ENCODE measurements at places on chromosomes 3 and 15.

GRCh38 chr3:170740726-170741591, 129.0 kb downstream of the RPL22L1 start:
- DNase-seq = no peak

DNA sequence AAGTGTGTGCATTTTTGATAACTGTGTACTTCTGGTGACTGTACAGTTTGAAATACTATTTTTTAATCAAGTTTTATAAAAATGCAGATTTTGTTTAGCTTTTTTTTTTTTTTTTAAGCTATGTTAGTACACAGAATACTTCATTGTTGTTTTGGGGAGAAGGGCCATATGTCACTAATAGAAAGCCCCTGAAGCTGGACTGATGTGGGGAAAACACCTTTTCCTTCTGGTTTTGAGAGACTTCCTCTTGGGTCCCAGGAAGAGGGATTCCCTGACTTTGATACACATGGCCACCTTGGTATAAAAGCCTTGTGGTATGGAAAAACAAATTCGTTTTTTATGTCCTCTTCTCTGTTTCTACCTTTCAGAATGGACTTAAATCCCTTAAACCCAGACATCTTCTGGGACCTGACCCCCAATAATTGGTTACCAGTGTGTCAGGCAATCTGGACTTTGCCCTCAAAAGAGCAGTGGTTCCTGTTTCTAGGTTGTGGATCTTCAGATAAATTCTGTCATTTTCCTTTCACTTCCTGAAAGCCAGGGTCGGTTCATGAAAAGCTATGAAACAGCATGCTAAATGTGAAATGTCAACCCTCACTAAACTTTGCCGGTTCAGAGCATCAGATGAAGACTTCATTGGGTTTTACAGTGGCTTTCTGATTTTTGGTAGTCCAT, 31.1 kb upstream of the BLOC1S6 start:
- no peak for DNase-seq

DNA sequence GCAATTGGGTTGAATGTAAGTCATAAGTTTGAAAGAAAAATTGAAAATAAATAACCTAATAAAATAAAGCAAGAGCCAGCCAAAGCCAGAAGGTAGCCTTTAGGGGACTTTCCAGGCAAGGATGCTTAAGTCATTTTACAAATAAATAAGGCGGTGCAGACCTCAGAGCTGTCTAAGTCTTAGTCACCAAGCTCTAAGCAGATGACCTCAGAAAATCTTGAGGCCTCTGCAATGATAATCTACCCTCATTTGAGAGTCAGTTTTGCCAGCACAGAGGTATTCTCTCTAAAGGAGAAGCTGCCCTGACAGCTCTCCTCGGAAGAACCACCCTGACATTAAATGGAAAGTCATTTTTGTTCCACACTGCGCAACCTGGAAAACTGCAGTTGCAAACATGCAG, 113.9 kb downstream of the OXNAD1 start:
- peak; percentile 64 for DNase-seq

DNA sequence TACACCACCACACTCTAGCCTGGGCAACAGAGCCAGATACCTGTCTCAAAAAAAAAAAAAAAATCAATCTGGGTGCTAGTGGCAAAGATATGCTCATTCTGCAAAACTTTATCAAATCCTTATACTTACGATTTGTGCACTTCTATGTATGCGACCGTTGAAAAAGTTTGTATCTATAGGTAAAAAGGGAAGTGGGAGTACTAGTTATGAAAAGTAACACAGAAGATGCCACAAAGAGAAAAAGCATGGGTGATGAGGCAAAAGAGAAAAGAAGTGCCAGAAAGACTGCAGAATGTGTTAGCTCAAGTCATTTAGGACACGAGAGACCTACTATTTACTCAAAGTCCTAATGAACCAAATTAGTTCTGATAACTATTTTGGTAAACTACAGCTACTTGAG, 407.8 kb downstream of the SHQ1 start:
- DNase-seq = no peak

DNA sequence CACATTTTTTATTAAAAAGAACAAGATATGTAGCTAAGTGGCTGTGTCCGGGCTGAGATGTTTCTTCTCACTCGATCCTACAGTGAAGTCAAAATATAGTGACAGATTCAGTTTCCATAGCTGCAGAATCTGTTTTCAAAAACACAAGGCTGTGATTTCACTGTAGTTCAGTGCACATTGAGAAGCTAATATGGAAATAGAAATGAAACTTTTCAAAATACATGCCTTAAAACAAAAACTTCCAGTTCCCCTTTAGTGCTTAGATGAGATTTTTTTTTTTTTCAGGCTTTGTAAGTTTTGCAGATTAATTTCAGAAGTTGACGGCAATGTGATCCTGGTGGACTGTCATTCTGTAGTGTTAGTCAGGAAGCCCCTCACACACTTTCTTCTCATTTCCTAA, 23.8 kb upstream of the TRAK1 start:
- DNase-seq = peak; percentile 86

GRCh38 chr3:17894434-17895060, 152.1 kb upstream of the TBC1D5 start:
- no peak for DNase-seq

DNA sequence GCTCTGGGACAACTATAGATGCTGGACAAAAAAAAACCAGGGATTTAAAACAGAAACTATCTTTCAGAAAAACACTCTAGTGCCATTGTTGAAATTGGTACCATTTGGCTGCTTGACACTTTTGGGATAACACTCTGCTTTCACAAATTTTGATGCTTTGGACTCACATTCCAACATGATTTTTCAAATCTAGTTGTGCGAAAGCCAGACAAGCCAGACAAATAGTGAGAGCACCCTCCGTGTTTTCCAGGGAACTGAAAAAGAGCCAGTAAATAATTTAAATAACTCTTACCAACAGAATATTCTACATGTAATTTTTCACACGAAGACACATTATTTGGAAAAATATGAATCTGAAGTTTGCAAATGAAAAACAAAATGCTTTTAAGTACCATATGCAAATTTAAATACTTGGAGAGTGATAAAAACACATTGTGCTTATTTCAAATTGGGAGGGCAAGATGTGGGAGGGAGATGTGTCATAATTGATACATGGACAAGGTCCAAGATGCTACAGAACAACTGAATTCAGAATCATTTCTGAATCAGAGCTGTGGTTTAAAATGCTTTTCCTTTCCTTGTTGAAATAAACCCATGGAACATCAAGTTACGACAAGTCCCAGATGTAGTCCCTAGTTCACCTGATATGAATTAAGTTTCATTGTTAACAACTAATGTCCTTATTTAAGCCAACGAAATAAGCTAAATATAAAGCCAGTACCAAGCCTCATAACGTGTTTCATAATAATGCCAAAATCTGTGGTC, 144.2 kb upstream of the SOX2 start:
- no peak for DNase-seq

DNA sequence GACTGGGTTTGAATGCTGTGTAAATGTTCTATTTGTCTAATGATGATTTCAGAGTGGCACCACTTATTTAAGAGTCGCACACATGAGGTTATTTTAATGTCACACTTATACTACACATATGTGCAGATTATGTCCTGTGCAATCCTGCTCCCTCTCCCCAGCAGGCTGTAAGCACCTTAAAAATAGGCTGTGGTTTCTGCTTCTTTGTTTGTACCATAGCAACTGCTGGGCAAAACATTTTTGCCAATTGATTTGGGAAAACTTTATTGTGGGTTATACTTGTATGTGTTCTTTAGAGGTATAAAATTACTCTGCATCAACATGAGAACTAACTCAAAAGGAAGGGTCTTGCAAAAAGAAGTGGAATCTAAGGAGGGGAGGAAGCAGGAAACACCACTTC, 318.5 kb downstream of the NTRK3 start:
- no peak for DNase-seq

GRCh38 chr3:102129760-102130608, 280.7 kb downstream of the NFKBIZ start:
- no peak for DNase-seq

DNA sequence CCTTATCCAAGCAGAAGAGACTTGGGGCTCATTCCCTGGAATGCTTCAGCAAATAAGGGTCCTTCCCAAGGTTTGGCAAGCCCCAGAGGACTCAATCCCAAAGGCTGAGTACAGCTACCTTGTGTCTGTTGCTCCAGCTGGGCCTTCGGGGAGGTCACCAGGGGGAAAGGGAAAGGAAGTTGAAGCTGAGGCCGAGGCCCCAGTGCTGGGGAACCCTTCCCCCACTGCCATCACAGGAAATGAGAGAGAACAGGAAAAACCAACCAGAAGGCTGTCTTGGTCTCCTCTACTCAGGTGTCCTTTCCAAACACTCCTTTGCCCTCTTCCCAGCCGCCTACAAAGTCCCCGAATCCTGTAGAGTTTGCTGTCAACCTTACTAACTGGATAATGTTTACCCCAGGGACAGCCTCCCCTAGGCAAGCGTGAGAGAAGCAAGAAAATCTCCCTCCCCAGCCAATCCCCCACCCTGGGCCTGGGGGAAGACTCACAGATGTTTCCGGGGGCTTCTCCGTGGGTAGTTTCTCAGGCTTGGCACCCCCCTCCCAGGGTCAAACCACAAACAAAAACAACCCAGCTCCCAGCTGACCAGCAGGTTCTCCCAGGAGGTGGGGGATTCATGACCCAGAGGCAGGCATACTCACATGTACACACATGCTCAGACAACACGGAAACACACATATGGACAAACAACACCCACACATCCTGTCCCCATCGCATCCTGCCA, 5.5 kb downstream of the CSRNP1 start:
- no peak for DNase-seq

- no peak for DNase-seq
These were observed 48.4 kb downstream of the CCNL1 start for GRCh38 chr3:157111518-157111917.

- no peak for DNase-seq
These were observed 41.8 kb downstream of the IFT122 start for GRCh38 chr3:129481766-129482332.

DNA sequence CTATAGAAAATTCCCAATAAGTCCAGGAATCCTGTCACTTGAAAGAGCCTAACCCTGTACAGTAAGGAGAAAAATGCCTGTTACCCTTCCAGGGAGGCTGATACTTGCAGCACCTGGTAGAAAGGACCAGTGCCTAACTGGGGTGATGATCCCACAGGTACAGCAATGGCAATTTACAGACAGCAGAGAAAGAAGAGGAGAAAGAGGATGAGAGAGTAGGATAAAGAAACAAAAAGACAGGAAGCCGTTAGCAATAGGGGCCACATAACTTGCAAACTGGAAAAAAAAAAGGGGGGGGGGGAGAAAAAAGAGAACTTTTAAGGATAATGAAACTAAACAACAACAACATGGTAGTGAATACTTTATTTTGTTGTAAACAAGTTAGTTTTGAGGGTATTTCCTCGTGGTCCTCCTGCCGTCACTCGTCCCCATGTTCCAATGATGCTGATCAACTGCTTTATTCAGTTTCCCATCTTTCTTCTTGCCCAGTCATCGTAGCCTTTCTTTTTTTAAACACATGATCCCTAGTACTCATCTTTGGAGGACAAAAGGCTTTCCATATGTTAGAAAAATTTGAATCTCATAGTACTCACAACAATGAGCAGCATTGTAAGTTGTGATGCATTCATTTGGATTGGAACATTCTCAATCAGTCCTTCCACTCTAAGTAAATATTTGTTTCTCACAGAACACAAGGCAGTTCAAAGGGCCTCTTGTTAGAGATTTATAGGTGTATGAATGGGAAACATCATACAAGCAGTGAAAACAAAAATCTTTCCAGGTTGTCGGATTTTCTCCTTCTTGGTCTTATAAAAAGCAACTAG, 8.6 kb downstream of the TM4SF1 start:
- DNase-seq = no peak

GRCh38 chr3:141648055-141648910, 89.8 kb upstream of the RNF7 start:
- DNase-seq = no peak

GRCh38 chr3:11212784-11213183, 58.5 kb downstream of the HRH1 start:
- no peak for DNase-seq

- no peak for DNase-seq
These were observed 250.0 kb upstream of the PROK2 start for GRCh38 chr3:72034986-72035385.

DNA sequence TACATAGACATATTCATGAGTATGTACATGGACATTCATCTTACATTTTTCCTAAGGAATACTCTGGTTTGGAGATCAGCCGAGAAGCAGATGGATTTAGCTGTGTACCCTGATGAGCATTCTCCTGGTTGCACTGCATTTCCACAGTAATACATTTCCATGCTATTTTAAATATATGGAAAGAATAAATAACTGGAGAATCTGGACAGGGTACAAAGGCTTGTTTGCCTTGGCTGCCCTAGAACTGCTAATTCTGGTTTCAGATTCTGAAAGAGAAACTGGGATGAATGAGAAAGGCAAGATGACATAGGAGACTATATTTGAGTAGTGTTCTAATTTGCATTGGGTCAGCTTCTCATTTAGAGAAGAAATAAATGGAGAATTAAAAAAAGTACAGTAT, 190.8 kb upstream of the FAM3D start:
- no peak for DNase-seq

- DNase-seq = no peak
These were observed 265.1 kb downstream of the NFKBIZ start for GRCh38 chr3:102114264-102114979.

GRCh38 chr3:8327739-8328138, 173.9 kb upstream of the LMCD1 start:
- DNase-seq = no peak

DNA sequence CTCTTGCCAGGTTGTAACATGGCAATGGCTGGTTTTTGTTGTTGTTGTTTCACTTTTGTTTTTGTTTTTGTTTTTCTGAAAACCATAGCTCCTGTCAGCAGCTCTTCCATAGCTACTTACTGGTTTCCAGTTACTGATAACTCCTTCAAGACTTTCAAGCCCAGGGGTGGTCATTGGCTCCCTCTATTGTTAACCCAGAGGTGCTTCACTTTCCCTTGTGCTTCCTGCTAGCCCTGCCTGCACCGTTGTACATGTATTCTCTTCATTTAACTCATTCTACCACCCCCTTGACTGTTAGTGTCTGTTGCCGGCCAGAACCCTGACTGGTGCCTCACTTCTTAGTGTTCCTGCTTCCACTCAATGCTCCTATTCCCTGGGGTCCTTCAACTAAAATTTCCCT, 4.2 kb upstream of the TRAT1 start:
- peak; percentile 41 for DNase-seq

- no peak for DNase-seq
These were observed 49.0 kb upstream of the TASOR start for GRCh38 chr3:56732109-56732508.

DNA sequence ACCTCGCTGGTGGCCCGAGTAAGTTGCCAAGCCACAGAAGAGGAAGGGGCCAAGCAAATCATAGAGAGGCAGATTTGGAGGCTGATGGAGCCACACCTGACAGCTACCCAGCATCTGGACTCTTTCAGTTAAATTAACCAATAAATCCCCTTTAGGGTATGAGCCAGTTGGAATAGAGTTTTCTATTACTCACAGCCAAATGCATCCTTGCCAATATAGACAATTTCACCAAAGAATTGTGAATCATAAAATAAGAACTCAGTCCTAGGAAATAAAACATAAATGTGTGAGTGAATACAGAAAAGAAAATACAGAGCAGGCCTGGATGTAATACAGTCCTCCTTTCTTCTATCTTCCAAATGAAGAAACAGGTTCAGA, 161.6 kb upstream of the ANKRD28 start:
- no peak for DNase-seq

- no peak for DNase-seq
These were observed 6.2 kb upstream of the RAB11A start for GRCh38 chr15:65863106-65863505.

- no peak for DNase-seq
These were observed 17.9 kb downstream of the ALDH1A3 start for GRCh38 chr15:100897221-100898151.

Data from GM12864 (cell line).